Fibroblast of skin of back (primary cell): ENCODE measurements at places on chromosomes 11 and 22.

- peak; percentile 3 for DNase-seq
These were observed at the start of gene ZNF280A for GRCh38 chr22:22520020-22520656. Gene ZNF280A (minus strand): TSS chr22:22520270. CDS start chr22:22515630, 4,640 bp downstream.

DNA sequence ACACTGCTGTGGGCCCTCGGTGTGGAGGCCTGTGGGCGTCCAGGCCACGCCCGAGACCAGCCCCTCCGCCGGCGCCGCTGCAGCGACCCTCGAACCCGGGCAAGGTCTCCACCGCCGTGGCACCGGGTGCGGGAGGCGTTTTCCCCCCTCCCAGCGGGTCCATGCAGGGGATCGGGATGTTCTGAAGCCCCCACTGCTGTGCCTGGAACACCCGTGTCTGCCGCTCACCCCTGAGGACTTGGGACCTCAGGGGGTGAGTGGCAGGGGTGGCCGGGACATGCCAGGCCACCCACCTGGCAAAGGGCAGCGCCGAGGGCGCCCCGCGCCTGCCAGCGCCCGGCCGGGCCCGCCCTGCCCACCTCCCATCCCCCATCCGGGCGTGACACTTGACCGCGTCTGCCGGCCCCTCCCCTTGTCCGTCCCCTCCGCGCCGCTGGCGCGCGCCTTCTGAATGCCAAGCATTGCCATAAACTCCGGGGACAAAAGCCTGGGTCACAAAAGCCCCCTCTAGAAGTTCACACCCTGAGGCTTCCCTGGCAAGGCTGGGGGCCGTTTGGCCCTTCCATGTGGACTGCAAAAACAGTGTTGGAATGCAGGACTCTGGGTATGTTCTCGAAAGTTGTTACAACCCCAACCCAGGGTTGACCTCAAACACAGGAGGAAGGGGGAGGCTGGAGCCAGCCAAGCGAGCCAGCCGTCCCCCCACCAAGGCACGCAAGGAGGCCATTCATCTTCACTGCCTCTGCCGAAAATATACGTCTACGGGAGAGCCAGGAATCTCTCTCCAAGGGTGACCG lies 819 bp upstream of the KCNQ1OT1 start:
- DNase-seq, result peak; percentile 53

DNA sequence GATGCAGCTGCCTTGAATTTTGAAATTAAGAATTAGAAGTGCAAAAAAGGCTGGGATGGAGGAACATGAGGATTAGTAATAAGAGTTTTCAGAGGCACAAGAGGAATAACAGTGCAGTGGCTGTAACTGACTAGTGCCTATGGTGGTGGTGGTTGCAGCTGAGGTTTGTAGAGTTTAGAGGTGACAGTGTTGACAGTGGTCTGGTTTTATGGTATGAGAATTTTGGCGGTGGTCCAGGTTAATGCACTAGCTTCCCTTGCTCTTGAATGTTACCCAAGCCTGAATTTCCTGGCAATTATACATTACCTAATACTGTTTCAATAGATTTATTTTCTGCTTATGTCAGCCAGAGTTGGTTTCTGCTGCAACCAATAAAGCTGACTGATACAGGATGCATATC lies 112.8 kb upstream of the C11orf87 start:
- peak; percentile 34 for DNase-seq

GRCh38 chr11:44570411-44571155 lies 5.1 kb downstream of the CD82 start:
- DNase-seq, result no peak

GRCh38 chr11:70788248-70789022 lies 390.1 kb downstream of the CTTN start:
- peak; percentile 84 for DNase-seq

DNA sequence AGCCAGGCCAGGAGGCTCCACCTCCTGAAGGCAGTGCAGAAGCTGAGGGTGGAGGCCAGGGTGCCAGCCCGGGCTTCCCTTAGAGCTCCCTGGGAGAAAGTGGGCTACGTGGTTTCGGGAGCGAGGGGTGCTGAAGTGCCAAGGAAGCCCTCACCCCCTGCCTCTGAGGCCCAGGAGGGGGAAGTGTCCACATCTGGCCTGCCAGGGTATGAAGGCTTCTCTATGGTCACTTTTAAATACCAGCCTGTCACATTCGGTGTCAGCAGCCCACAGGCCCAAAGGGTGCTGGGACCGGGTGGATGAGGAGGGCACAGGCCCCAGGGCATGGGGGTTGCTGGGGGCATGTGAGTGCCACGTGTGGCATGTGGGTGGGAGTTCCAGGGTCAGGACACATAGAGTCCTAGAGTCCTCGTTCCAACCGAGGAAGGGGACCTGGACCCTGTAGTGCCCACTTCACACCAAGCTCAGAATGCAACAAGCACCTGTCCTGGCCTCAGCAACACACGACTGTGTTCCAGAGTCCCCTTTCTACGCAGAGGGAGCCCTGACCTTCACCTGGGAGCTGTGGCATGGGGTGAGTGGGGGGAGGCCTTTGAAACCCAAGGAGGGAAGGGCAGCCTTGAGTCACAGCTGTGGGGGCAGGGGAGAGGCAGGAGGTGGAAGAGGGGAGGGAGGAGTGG lies 1.7 kb downstream of the SHISA8 start:
- DNase-seq, result no peak

GRCh38 chr22:46036558-46037408 lies 59.8 kb upstream of the WNT7B start:
- no peak for DNase-seq

DNA sequence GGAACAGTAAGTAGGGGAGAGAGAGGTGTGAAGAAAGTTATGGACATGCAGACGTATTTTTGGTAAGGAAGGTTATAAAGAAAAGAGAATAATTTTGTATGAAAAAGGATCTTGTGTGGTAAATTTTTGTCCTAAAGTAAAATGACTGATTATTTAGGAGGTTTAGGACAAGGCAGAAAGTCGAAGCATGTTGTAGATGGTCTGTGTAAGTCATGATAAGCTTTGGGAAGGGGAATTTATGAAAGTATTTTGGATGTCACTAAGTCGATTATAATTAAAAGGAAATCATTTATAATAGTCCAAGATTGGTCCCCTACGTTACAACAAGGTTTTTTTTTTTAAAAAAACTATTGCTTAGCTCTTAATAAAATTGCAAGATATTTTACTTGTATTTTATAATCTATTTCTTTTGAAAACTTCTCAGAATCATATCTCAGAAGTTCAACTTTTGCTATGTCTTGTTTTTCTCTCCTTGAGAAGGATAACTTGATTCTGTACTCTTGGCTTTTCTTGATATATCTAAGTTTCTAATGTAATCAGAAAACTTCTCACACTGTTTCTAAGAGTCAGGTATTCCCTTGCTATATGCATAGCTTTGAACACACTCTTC lies 10.9 kb upstream of the CABP2 start:
- no peak for DNase-seq

- no peak for DNase-seq
These were observed 60.8 kb downstream of the KREMEN1 start for GRCh38 chr22:29133603-29134133.

DNA sequence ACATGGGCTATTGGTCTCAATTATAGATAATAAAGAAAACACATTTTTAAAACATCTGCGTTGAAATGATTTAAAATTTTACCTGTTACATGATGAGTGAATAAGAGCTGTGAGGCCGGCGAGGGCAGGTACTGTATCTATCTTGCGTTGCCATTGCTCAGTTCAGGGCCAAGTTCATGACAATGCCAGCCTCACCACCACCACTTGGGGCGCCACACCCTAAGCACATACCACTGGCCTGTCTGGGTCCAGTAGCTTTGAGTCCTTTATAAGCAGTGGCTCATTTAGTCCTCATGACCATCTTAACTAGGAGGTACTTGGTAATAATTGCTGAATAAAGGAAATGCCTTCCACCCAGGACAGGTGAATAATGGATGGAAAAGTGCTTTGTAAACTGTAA lies 14.5 kb upstream of the MB start:
- DNase-seq, result peak; percentile 36

- no peak for DNase-seq
These were observed 91.5 kb downstream of the MORC2 start for GRCh38 chr22:30876915-30877553.

DNA sequence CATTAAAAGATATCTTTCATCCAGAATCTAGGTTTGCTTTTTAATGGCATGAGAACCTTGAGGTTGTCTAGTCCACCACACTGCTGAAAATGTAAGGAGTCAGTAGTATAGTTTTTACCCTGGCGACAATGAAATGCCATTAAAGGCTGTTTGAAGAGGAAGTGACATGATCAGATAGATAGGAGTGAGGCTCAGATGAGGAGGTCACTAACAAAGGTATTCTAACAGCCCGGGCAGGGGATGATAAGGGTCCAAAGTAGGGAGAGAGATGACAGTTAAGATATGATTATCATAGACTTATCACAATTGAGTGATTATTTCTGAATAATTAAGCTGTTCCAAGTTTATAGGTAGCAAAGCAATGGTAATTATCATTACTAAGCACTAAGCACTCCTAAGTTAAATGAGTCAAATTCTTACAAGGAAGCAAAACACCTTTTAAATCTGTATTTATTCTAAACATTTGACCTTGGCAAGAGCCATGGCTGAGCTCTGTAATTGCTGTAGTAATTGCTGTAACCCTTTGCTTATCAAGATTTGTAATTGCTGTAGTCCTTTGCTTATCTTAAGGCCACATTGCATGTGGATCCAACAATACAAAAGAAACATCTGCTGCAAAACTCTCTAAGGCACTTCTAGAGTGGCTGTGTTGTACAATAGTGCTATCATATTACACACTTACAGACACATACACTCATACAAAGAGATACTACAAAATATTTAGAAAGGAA lies 92.6 kb downstream of the ENTHD1 start:
- no peak for DNase-seq

DNA sequence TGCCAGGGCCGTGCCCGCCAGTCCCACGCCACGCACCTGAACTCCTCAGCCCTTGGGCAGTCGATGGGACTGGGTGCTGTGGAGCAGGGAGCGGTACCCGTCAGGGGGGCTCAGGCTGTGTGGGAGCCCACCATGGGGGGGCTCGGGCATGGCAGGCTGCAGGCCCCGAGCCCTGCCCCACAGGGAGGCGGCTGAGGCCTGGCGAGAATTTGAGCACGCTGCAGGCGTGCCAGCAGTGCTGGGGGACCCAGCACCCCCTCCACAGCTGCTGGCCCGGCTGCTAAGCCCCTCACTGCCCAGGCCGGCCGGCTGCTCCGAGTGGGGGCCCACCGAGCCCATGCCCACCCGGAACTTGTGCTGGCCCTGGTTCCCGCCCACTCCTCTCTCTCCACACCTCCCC lies 56.8 kb downstream of the TMPRSS5 start:
- DNase-seq, result no peak

DNA sequence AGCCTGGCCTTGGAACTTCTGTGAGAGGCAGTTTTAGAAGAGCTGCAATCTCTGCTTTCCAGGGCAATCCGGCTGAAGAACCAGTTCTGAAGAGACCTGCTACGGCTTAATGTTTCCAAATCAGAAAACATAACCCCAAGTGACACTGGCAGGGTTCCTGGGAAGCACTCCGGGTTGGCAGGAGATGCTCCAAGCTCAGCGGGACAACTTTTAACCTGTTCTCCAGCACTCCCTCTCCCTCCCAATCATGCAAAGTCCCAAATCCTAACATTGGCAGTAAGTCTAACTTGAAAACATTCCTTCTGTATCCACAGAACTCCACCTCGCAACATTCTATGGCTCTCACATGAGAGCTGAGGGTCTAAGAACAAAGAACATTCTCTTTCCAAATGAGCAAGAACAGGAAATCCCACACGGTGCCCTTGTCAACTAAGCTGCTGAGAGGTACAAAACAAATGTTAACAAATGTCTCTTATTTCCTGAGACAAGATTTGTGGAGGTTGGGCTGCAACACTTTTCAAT lies 48.5 kb upstream of the MN1 start:
- DNase-seq, result peak; percentile 38

DNA sequence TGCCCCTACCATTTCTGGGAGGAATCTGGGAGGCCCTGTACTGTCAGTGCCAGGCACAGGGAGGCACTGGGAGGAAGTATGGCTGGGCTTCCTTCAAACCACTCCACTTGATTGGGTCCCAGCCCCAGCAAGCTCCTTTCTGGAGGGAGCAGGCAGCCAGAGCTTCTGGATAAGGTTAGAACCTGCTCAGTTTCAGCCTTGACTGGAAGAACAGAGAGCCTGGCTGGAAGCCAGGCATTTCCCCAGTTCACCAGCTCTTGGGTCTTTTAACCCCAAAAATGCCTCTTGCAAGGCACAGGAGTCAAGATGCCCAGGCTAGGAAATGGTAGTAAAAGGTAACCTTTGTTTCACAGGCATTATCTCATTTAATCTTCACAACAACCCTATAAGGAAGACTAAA lies 9.0 kb upstream of the KCTD14 start:
- DNase-seq, result no peak

DNA sequence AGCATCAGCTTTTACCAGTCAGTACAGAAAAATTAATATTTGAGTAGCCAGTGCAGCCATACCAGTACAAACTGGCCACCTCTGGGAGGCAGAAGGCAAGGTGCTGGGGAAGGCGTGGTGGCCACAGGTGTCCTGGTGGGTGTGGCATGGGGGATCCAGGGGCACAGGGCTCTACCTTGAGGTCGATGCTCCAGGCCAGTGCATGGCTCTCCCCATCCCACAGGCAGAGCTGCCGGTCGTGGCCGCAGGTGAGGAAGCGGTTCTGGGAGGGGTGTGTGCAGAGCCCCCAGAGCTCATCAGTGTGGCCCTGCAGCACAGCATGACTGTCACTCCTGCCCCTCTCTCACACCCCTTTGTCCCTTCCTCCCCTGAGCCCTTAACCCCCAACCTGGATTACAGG lies 3.8 kb upstream of the MTA2 start:
- DNase-seq, result no peak

- no peak for DNase-seq
These were observed 715.9 kb upstream of the API5 start for GRCh38 chr11:42595876-42596275.

GRCh38 chr22:28369854-28370253 lies 309.8 kb downstream of the TTC28 start:
- no peak for DNase-seq

GRCh38 chr11:117572129-117572528 lies 224.9 kb downstream of the DSCAML1 start:
- no peak for DNase-seq

DNA sequence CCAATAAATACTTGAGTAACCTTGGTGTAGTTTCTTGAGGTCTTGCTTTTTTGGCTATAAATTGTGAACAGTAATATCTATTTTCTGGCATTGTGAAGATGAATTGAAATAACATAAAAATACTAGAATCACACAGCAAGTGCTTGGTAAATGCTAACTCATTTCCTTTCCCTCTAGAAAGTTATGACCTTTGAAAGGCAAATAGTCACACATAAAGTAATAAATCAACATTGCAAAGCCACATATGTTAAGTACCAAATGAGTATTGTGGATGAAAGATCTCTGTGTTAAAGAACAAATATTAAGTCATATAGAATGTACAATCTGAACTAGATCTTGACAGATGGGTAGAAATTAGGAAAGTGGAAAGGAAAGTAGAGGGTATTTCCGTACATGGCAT lies 559.6 kb upstream of the CCDC90B start:
- no peak for DNase-seq
